ENCODE measurements at places on chromosomes 3 and 15. TPM values are rescaled to one million over a fixed set of nuclear protein-coding genes. Genes with fewer than 3 reads are reported as not detected.

Gene UNC13C
- total RNA-seq = not detected

DNA sequence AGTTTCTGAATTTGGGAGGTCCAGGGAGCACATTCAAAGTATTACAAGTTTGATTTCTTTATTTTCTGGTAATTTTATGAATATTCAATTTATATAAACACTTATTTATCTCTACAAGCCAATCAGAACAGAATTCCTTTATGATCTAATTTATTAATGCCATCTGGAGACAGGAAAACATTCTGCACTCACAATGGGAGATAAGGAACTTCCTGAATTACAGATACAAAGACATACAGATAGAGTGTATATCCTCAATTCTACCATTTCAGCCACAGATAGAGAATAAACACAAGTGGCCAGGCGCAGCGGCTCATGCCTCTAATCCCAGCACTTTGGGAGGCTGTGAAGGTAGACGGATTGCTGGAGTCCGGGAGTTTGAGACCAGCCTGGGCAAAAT is 86.0 kb downstream of the IQCH start:
- no peak for DNase-seq

- peak; percentile 43 for DNase-seq
These were observed 56.6 kb downstream of the RLBP1 start for GRCh38 chr15:89164712-89165211.

Gene SLC22A14
- total RNA-seq = not detected

- no peak for DNase-seq
These were observed 44.8 kb downstream of the STRIT1 start for GRCh38 chr3:155248531-155249187.

Gene ITIH1
- total RNA-seq = not detected

DNA sequence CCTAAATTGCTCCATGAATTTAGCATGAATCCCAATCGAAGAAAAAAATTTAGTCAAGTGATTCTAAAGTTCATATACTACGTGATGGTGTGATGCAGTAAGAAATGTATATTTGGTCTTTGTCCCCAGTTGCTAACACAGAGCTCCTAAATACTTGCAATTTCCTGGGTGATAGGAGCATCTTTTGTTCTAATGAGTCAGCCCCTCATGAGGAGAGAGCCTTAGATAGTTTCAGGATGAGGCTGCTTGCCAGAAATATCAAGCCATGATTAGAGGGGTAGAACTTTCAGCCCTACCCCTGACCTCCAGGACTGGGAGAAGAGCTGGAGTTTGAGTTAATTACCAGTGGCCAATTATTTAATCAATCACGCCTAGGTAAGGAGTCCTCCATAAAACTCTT is 170.2 kb downstream of the PDE8A start:
- DNase-seq = peak; percentile 22

DNA sequence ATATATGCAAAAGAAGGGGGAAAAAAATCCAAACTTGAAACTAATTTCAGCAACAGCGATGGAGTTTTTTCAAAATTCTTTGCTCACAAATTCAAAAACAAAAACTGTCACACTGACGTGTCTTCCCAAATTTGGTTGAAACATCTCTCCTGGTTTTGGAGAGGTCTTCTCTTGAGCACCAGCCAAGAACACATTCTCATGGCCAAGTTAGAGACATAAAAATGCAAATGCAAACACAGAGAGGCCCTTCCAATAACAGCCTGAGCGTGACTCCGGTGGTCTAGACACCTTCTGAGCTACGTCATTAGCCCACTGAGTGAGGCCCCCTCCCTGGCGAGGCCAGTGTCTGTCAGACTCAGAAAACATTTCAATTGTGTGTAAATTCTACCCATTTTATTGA is 436.0 kb upstream of the PROK2 start:
- no peak for DNase-seq

DNA sequence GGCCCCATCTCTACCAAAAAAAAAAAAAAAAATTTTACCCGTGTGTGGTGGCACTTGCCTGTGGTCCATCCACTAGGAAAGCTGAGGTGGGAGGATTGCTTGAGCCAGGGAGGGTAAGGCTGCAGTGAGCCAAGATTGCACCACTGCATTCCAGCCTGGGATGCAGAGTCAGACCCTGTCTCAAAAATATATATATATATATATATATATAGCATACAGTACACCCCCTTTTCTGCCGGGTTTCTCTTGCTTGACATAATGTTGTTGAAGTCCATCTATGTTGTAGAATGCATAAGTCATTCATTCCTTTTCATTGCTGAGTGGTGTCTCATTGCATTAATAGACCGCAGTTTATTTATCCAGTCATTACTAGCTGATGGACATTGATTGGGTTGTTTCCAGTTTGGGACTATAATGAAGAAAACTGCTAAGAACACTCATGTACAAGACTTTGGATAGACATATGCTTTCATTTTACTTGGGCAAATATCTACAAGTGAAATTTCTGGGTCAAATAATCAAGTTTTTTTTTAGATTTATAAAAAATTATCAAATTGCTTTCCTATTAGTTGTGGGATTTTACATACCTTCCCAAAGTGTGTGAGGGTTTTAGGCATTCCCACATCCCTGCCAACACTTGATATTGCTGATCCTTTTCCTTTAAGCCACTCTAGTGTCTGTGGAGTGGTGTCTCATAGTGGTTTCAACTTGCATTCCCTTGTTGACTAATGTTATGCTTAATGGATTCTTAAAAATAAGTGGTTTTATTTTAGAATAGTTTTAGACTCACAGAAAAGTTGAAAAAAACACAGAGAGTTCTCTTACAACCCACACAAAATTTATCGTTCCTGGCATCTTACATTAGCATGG is 2.1 kb upstream of the PRR20G start:
- DNase-seq = peak; percentile 3

- peak; percentile 14 for DNase-seq
These were observed 52.3 kb upstream of the CHRNA7 start for GRCh38 chr15:31977812-31978661.

Gene ANKRD63
- under 0.01 TPM for total RNA-seq

All from IMR-90 (cell line).